Thymus (tissue), 14 donors: ENCODE measurements at places on chromosomes 5 and 9.

- no peak for DNase-seq
These were observed 1072.4 kb upstream of the CDH6 start for GRCh38 chr5:30121043-30121442.

DNA sequence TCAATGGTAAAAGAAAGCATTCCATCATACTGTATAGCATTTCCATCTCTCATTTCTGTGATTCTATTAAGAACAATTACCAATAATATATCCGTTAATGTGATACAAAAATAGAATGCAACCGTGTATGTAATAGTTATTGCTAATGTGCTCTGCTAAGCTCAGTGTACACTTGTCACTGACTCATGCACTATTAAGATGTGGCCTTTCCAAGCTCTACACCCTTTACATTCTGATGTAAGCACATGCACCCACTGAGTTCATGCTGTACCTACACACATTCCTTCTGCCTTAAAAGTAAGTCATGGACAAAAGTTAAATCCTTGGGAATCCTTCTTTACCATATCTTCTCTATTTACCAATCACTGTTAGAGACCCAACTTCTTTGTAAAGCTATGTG lies 319.1 kb downstream of the ZSWIM6 start:
- no peak for DNase-seq

- DNase-seq, result no peak
These were observed 2.2 kb upstream of the DPP7 start for GRCh38 chr9:137116728-137117127.

- DNase-seq, result no peak
These were observed 1348.7 kb upstream of the C9orf72 start for GRCh38 chr9:28921857-28922500.

GRCh38 chr5:133496631-133497030 lies 115.7 kb downstream of the FSTL4 start:
- DNase-seq, result no peak

DNA sequence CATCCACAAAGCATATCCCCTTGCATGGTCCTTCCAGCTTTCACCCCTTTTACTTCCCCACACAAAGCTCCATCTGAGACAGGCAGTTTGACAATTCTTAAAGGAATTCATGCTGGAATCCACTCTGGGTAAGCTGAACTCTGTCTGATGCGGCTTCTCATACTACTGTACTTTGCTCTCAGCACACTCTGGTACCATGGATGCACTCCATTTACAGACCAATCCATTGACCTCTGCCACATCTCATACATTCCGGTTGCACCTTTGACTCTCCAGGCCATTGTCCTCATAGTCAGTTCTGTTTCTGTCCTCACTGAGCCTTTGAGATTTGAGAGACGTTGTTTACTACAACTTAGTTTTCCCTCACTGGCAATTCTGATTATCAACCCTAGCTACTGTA lies 12.2 kb downstream of the SPATA9 start:
- DNase-seq, result no peak

GRCh38 chr9:37550781-37551180 lies 25.4 kb downstream of the FBXO10 start:
- no peak for DNase-seq

DNA sequence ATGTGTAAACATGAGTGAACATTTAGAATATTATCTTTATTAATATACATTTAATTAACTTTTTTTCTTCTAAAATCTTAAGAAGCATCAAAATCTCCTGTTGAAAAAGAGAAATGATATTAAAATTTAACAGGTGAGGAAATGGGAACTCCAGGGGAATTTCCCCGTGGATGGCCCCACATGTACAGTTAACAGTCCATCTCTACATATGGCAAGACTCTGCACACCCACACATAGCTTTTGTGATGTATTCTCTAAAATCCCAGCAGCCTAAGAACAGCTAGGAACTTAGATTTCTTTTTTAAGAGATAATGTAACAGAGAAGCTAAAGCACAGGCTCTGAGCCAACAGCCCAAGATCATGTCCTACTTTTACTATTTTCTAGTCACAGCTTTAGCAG lies 556.3 kb upstream of the RGMB start:
- no peak for DNase-seq

- DNase-seq, result no peak
These were observed 131.5 kb downstream of the ARHGAP26 start for GRCh38 chr5:142901476-142902185.

GRCh38 chr9:136759001-136759400 lies 958 bp upstream of the LCN8 start:
- no peak for DNase-seq

DNA sequence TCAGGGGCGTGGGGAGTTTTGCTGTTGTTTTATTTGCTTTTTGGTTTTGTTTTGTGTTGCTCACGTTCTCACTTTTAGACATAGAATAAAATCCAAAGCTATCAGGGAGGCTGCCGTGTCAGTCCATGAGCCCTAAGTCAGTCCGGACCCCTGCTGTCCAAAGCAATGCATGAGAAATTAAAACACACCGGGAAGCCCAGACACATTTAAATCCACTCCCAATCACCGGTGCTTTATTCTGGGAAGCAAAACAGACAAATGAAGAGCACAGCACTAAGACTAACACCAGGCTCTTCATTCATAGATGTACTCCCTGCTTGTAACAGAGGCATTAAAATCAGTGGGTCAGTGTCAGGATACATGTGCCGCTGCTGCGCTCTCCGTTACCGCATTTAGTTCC lies 180.9 kb downstream of the IRX2 start:
- DNase-seq, result no peak

DNA sequence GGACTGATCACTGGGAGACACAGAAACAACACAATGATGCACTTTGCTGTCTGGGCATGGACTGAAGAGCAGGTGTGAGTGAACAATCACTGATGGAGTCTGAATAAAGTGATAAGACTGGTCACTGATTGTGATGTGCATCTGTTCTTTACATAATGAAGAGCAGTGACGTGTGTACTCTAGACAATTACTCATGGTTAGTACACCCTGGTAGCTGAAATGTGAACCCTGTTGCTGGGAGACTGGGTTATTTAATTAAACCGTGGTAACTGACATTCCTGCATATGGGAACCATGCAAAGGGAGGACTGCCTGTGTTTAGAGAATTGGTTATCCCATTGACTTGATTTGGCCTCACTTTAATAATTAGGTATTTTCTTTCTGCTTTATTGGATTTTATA lies 202.9 kb downstream of the NR2F1-AS1 start:
- DNase-seq, result no peak

- no peak for DNase-seq
These were observed 976.9 kb downstream of the MAT2B start for GRCh38 chr5:164482351-164482750.

DNA sequence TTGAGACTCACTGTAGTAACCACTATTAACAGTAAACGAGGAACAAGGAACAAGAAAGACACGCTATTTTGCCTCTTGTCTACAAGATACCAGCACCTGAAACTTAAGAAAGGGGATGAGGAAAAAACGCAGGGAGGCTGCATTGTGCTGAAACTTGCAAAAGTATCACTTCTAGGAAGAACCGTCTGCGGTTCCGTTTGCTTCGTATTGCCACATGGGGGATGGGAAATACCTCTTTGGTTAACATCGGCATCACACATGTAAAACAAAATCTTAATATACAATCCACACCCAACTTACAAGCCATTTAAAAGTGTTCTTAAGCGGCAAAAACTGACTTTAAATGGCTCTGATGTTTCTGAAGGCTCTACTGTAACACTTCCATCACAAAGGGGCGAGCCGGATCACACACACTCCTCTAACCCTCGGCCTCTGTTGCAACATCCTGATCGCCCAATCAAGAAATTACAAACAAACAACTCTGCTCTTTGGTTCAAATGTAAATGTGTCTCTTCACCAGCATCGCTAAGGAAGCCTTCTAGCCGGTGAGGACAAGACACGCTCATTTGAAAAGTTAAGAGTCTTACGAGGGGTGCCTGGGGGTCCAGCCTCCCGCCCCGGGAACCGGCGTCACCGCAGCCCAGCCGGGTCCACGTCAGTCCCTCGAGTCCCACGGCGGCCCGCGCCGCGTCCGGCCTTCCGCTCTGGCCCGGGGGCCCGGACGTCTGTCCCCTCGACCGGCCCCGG lies 621 bp downstream of the SEC16A start:
- peak; percentile 37 for DNase-seq

DNA sequence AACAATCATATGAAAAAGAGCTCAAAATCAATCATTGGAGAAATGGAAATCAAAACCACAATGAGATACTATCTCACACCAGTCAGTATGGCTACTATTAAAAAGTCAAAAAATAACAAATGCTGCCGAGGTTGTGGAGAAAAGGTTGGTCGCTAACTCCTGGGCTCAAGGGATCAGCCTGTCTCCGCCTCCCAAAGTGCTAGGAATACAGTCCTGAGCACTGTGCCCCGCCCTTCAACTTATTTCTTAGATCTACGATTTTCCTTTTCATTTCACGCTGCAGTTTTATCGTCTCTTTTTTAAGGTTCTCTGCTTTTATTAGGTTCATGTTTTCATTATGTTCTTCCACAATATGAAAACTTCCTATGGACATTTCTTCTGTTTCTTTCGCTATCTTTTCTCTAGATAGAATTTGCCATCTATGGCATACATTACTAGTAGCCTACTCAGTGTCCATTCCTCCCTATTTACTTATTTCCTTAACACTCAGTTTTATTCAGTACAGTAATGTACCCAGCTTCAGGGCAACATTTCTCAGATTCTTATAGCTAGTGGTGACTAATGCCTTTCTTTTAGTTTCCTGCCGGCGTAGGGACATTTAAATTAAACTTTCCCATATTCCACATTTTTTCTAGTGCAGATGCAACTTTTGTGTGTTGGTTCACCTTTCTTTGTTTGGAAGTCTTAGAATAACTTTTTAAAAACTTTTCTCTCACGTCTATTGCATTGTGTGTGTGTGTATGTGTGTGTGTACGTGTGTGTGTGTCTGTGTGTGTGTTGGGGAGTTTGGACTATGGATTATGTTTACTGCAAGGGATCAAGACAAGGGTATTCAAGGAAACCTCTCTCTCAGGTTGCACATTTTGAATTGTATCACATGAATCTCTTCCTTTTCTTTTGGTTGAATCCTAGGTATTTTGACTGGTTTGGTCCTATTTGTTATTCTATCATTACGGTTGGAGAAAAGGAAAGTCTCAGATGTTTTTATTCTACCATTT lies 21.6 kb upstream of the FBN2 start:
- no peak for DNase-seq

- no peak for DNase-seq
These were observed 166.4 kb upstream of the ZNF618 start for GRCh38 chr9:113709721-113710120.

GRCh38 chr9:107422189-107423185 lies 67.1 kb downstream of the KLF4 start:
- DNase-seq, result peak; percentile 48

GRCh38 chr5:175788155-175788787 lies 83.1 kb upstream of the CPLX2 start:
- no peak for DNase-seq

- DNase-seq, result no peak
These were observed 89.4 kb downstream of the RGS7BP start for GRCh38 chr5:64595031-64595855.

DNA sequence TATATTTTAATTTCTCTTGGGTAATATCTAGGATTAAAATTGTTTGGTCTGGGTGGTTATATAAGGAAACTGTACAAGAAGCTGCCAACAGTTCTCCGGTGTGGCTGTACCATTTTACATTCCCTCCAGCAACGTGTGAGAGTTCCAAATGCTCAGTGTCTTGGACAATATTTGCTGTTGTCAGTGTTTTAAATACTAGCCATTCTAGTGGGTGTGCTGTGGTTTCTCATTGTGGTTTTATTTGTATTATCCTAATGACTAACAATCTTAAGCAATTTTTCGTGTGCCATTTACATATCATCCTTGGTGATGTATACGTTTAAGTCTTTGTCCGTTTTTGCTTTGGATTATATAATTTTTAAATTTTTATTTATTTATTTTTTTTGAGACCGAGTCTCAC lies 34.0 kb downstream of the TNFSF15 start:
- DNase-seq, result no peak

DNA sequence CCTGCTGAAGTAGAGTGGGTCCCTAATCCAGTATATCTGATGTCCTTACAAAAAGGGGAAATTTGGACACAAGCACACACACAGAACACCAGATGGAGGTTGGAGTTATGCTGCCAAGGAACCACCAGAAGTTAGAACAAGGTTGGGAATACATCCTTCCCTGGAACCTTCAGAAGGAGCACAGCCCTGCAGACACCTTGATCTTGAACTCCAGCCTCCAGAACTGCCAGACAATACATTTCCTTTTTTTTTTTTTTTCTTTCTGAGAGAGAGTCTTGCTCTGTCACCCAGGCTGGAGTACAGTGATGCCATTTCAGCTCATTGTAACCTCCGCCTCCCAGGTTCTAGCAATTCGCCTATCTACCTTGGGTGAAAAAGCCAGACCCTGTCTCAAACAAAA lies 7.1 kb upstream of the ODF2 start:
- no peak for DNase-seq

DNA sequence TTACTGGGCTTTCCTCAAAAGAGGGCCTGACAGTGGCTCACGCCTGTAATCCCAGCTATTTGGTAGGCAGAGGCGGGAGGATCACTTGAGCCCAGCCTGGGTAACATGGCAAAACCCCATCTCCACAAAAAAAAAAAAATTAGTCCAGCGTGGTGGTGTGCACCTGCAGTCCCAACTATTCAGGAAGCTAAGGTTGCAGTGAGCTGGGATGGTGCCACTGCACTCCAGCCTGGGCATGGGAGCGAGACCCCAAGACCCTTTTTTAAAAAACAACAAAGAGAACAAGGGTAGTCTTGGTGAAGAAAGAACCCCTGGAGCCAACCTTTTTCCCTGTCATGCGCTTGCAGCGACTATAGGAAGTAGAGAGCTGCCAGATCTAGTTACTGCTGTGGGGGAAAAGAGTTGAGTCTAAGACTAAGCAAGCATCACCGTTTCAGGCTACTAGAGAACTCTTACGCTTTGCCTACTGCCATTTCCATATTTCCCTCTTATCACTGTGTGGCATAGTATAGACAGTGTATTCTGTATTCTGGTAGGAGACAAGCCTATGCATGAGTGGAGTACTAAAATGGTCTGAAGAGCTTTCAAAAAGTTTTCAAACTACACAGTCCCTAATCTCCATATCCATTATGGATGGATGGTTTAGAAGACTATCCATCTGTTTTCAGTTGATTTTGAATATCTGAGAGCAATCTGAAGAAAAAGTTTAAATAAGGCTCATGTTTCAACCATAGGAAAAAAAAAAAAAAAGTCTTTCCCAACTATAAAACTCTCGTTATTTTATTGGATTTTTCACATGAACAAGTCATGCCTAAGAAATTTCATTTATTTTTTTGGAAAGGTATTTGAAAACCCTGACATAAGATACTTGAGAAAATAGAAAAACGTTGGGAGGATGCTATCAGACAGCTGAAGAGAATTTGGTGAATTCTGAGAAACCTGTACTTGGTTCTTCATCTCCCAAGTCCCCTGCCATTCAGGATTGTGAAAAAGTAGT lies 2.6 kb downstream of the C9orf40 start:
- DNase-seq, result no peak

DNA sequence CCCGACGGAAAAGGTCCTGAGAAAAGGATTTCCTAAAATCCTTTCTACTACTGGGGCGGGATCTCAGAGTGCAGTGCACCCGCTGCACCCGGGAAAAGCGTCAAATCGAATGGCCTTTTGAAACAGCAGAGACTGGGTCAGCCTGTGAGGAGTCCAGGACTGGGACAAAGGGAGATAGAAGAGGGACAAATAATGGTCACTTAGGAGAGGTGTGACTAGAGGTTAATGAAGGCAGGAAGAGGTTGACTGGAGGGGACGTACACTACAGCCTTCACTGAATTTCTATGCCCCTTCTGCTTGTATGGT lies 1.5 kb downstream of the PLPPR1 start:
- no peak for DNase-seq
